Spleen (tissue), 13 donors: ENCODE measurements at places on chromosomes 7 and 10. TPM values are rescaled to one million over a fixed set of nuclear protein-coding genes. Genes with fewer than 3 reads are reported as not detected.
A peak's percentile ranks its signal among the peaks of the same experiment; 100 is the strongest.

SYT15B gene
- 1.9 TPM for total RNA-seq

DNA sequence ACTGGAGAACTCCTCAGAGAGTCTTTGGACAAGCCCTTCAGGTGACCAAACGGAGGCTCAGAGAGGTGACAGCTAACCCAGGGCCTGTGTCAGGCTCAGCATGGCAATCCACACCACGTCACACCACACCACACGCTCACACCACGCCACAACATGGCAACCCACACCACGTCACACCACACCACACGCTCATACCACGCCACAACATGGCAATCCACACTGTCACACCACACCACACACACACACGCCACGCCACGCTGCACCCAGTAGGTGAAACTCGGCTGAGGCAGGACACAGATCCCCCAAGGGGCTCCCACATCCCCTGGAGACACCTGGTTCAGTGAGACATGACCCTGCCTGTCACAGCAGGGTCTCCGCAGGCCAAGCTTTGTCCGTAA, 107.3 kb downstream of the PDGFA start:
- peak; percentile 57 for DNase-seq

TCAF2 gene
- total RNA-seq, result 12.3 TPM

GRCh38 chr7:50314836-50315592, 10.5 kb downstream of the IKZF1 start:
- no peak for DNase-seq

DNA sequence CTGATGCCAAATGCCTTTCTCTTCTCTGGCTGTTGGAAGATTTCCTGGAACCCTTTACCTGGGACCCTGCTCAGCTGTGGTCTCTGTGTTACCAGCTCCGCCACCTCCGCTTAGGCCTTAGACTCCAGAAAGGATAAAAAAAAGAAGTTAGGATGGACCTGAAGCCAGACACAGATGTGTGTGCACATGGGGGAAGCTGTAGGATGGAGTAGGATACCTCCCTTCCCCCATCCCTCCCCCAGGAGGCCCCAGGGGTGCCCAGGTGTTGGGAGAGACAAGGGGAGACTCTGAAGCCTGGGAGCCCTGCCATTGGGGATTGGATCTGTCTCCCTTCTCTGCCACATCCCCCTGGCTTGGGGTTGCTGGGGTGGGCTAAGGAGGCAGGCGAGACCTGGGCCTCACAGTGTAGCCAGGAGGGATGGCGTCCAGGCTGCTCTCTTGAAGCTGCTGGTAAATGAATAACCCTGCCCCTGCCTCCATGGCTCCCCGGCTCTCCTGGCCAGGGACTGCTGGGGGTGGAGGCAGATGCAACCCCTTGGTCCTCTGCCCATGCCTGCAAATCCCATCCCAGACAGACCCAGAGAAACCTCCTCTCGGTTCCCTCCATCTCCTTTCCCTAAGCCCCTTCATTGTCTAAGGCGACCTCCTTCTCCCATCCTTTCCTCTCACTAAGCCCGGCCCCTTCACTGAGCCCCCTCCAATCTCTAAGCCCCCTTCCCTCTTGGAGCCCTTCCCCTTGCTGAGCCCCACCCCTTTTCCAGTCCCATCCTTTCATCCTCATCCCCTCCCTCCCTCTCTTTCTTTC, 8.0 kb downstream of the CLDN3 start:
- no peak for DNase-seq

GRCh38 chr10:100254191-100254590, 13.2 kb downstream of the CWF19L1 start:
- no peak for DNase-seq

GRCh38 chr7:123746055-123746454, 2.7 kb downstream of the WASL start:
- no peak for DNase-seq

DNA sequence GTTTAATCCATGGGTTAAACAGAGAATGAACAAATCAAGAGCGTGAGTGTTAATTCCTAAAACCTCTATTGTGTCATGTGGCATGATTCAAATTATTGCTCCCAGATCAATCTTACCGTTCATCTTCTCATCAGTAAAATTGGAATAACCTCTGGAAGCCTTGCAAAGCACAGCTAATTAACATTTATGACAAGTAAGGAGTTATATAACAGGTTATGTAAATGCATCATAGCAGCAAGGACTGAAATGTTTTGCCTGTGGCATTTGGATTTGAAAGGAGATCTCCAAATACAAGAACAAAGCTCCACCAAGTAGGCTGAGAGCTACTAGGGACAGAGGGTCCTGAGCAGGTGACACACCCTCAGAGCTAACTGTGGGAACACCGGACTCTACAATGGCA, 502.9 kb upstream of the CELF2 start:
- DNase-seq, result no peak

ADCY1 gene
- total RNA-seq, result 6.6 TPM

- no peak for DNase-seq
These were observed 10.4 kb downstream of the STMP1 start for GRCh38 chr7:135672560-135673359.
